ENCODE measurements at places on chromosomes 5 and 9.

- no peak for DNase-seq
These were observed 85.8 kb downstream of the FGF1 start for GRCh38 chr5:142600092-142600491.

GRCh38 chr9:84481636-84482218, 141.2 kb upstream of the SLC28A3 start:
- no peak for DNase-seq

- no peak for DNase-seq
These were observed 132.7 kb downstream of the TSSK1B start for GRCh38 chr5:113302120-113302519.

- DNase-seq, result peak; percentile 43
These were observed 69.4 kb upstream of the MEF2C start for GRCh38 chr5:88952344-88952743.

GRCh38 chr5:1764606-1764960, 35.1 kb downstream of the MRPL36 start:
- no peak for DNase-seq

DNA sequence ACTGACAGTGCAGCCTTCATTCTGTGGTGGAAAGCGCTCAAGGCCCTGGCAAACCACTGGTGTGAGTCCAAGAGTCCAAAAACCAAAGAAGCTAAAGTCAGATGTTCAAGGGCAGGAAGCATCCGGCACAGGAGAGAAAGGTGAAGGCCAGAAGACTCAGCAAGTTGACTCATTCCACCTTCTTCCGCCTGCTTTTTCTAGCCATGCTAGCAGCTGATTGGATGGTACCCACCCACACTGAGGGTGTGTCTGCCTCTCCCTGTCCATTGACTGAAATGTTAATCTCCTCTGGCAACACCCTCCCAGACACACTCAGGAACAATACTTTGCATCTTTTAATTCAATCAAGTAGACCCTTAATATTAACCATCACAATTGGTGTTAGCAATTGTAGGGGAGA, 296.1 kb downstream of the NDUFS4 start:
- no peak for DNase-seq

GRCh38 chr5:2263763-2264162, 381.0 kb upstream of the IRX4 start:
- no peak for DNase-seq

DNA sequence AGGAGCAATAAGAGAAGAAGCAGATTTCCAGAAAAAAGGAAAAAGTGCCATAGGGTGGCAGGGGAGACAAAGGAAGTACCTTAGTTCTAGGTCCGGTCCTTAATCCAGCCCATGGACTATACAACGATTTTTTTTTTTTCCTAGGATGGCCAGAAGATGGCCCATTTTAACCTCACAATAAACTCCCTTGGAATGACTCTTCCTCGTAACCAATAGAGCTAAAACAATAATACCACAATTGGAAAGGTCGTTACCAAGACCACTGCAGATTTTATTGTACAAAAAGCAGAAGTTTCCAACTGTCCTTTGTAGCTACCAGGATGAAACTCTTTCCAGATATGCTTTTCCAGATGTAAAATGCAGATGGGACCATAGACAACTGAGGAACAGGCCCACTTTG, 34.4 kb upstream of the SSBP2 start:
- no peak for DNase-seq

GRCh38 chr9:77876590-77876989, 155.0 kb downstream of the GNAQ start:
- DNase-seq, result no peak
